ENCODE measurements at places on chromosomes 2 and 18. TPM values are rescaled to one million over a fixed set of nuclear protein-coding genes. Genes with fewer than 3 reads are reported as not detected.

The CHST9 gene
- total RNA-seq: not detected

The CLEC4F gene
- total RNA-seq: not detected

The INPP4A gene
- total RNA-seq: 109 TPM

The FAM228B gene
- total RNA-seq: 16.2 TPM

The EDAR gene
- total RNA-seq: 1.3 TPM

The QPCT gene
- 0.78 TPM for total RNA-seq

The CENPA gene
- 0.52 TPM for total RNA-seq

The HJURP gene
- 0.35 TPM for total RNA-seq

The B3GNT7 gene
- total RNA-seq: 0.22 TPM

The C2orf92 gene
- total RNA-seq: 12.5 TPM

The ZNF892 gene
- total RNA-seq: 2.4 TPM

The OTOF gene
- 0.50 TPM for total RNA-seq

The GTF2A1L gene
- not detected for total RNA-seq
